Calu3 (cell line): ENCODE measurements at places on chromosomes 6 and 20.

GRCh38 chr6:33320315-33321181 lies 3.0 kb upstream of the ZBTB22 start:
- no peak for DNase-seq

DNA sequence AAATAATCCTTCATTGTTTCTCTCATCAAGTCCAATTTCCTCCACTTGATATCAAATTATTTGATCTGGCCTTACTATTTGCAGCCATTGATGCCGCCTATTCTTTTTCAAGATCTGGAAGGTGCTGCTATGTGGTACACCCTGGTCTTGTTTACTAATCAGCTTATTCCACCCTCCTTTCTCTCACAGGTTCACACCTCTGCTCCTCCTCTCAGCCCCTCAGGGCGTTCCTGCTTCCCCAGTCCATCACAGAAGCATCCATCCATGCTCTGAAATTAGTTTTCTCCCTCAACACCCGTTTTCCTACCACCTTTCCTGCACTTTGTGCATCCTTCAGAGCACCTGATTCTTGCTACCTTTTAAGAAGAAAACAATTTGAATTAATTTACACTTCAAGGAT lies 183.6 kb downstream of the EPHA7 start:
- no peak for DNase-seq

DNA sequence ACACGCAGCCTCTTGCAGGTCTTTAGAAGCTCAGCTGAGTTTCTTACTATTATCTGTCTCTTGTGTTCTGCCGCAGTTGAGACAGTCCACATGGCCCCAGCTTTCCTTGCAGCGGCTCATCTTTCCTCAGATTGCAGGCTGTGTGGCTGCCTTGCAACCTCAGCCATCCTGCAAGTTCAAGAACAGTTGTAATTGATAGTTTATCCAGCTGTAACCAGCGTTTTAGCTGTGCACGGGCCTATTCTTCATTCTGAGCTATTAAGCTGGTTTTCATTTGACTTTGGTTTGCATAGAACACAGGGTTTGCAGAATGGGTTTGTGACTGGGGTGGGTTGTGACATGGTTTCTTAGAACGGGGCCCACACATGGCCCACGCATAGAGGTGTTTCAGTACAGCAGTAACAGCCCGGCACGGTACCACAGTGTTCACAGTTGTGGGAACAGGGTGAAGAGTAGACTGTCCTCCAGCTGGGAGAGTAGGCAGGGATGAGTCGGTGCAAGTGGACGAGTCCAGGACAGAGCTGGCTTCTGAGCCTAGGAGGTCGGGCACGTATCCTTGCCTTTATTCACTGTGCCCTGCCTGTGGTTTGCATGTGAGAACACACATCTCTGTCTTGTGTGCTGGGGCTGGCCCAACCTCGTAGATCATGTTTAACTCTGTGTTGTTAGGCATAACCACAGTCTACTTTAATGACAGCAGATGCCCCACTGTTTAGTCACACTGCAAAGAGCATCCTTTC lies 89.2 kb downstream of the RPP40 start:
- no peak for DNase-seq

- no peak for DNase-seq
Observed at GRCh38 chr6:161481786-161482516, 208.1 kb upstream of the AGPAT4 start.

GRCh38 chr6:132126150-132126549 lies 175.0 kb upstream of the CCN2 start:
- no peak for DNase-seq
